ENCODE measurements at places on chromosomes 3 and 15.

GRCh38 chr15:29860872-29861271, 38.6 kb upstream of the TJP1 start:
- no peak for DNase-seq

DNA sequence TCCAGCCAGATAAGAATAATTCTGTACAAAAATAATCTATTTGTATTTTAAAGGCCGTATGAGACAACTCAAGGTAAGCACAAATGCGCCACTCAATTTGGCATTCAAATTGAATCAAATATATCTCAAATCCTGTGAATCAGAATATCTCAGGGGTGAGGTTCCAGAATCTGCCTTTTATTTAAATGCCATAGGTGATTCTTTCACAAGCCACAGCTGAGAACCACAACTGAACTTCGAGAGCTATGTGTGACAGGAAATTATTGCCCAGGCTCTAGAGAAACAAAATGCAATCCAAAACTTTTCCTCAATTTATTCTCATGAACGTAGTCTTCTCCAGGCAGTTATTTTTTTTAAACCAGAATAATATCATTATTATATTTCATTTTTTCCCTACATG, 11.9 kb downstream of the ATP8B4 start:
- no peak for DNase-seq

DNA sequence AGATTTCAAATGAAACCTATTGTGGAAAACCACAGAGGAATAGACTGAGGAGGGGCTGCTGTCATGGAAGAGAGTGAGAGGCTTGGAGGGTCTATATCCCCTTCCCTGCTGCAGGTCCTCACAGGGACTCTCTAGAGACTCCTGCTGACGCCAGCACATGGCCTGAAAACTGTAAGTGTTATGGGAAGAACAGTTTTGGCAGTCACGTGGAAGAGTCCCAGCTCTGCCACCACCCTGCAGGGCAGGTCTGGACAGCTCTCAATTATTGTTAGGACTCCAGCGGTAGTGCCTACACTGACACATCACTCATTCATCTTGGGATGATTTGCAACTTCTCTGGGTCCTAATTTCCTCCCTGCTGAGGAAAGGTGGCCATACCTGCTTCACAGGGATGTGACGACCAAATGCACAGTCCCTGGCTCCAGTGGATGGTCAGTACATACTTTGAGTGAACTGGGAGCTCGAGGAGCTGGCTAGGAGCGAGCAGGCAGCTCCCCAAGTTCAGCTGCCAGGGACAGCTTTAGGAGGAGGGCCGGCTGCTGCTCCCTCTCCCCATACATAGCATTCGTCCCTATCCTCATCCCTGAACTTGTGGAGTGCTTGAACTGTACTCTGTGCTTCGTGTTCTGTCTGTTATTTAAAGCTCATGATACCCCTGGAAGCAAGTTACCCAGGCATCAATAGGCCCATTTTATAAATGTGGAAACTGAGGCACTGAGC, 49.2 kb downstream of the CTXND1 start:
- DNase-seq, result no peak

GRCh38 chr3:132292042-132292441, 25.2 kb upstream of the ACP3 start:
- DNase-seq, result no peak

DNA sequence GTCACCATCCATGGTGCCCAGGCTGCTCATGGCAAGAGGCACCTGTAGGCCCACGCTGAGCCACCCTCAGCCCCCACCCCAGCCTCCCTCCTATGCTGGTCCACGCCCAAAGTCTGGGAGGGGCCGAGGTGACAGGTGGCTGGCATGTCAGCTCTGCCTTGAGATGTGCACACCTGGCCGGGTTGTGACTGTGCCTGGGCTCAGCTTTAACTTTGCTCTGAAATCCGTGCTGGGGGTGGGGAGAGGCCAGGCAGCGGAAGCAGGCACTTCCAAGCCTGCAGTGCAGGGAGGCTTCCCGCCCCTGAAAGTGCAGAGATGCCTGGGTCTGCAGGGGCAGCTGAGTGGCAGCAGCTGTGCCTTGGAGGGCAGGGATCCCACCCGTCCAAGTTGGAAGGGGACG, 1124.8 kb downstream of the SI start:
- no peak for DNase-seq

DNA sequence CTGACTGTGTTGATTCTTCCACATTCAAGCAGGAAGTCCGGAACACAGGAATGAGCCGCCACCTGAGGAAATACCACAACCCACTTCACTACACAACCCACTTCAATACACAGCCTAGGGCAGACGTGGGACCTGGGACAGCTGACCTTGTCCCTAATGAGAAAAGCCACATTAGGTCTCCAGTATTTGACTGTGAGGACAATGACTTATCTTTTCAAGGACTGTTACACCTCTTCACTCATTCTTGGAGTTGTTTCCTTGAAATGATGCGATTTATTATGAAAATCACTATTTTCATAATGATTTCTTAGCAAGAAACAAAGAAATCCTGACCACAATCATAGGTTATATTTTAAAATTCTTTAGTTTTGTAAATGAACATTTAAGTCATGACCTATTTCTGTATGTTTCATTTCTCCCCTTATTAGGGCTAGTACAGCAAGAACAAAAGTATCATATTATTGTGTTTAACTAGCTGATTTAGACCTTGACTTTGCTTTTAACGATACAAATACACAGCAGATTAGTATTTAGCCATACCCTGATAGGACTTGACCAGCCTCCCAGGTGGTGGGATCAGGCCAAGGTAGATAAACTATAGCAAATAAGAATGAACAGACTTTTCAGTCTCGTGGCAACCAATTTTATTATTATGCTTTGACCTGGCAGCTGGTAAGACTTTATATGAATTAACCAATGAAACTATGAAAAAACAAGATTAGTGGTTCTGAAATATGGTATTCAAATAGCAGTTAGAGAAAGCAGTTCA, 6.0 kb downstream of the RAB27A start:
- DNase-seq, result no peak

GRCh38 chr3:129605203-129605921, 1.1 kb downstream of the PLXND1 start:
- DNase-seq, result no peak

GRCh38 chr3:71723452-71724170, 1.6 kb downstream of the EIF4E3 start:
- DNase-seq, result no peak

DNA sequence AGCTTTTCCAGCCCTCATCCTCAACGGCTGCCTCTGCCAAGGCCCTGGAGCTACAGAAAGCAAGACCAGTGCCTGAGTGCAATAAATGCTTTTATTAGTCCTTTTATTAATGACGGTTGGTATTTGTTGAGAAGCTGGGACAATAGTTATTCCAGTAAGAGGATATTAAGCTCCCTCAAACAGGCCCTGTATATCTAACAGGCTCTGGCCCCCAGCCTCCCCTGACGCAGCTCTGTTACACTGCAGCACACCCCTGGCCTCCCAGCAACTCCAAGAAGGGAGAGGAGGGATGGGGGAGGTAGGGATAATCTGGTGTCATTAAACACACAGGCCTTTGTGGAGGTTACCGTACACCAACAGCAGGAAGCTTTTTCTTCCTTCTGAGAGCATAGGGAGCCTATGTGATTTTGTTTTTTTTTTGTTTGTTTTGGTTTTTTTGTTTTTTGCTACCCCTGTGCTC, 30.8 kb upstream of the MAGEF1 start:
- DNase-seq, result no peak

GRCh38 chr3:73383470-73384049, 241.2 kb downstream of the PDZRN3 start:
- DNase-seq, result no peak

DNA sequence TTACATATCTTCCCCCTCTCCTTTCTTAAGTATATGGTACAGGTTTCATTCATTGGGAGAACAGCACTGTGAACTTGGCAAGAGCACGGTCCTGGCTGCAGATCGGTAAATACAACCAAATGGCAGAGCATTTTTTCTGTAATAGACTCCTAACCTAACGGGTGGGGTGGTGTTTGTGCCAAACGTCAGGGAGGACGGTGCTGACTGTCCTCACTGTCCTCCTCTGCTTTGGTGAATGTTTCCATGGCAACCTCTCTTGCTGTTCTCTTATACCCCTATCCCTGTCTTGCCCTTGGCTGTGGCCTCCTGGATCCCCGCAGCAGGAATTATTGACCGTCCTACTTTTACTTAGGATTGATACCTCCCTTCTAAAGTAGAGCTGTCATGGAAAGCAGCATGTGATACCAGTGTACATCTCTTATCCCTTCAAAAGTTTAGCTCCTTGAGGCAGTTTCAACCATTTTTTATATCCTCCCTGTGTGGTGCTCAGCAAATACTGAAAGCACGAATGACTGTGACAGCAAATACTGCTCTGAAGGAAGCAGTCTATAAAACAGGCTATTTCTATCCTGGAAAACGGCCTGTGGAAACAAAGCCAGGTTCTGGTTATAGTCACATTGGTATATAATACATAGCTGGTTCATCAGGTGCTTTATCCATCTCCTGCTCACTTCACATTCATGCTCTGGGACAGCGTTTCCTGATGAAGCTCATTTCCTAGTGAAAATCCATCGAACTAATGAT, 275.4 kb upstream of the C2CD4B start:
- no peak for DNase-seq

DNA sequence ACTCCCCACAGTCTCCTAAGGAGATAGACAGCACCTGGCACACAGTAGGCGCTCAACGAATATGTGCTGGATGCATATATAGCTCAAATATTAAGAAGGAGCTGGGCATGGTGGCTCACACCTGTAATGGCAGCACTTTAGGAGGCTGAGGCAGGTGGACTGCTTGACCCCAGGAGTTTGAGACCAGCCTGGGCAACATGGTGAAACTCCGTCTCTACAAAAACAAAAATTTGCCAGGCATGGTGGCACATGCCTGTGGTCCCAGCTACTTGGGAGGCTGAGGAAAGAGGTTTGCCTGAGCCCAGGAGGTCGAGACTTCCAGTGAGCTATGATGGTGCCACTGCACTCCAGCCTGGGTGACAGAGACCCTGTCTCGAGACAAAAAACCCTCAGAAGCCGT, 37.4 kb downstream of the UMPS start:
- no peak for DNase-seq

- DNase-seq, result no peak
Measured at GRCh38 chr3:20488151-20488550, 302.1 kb upstream of the SGO1 start.

DNA sequence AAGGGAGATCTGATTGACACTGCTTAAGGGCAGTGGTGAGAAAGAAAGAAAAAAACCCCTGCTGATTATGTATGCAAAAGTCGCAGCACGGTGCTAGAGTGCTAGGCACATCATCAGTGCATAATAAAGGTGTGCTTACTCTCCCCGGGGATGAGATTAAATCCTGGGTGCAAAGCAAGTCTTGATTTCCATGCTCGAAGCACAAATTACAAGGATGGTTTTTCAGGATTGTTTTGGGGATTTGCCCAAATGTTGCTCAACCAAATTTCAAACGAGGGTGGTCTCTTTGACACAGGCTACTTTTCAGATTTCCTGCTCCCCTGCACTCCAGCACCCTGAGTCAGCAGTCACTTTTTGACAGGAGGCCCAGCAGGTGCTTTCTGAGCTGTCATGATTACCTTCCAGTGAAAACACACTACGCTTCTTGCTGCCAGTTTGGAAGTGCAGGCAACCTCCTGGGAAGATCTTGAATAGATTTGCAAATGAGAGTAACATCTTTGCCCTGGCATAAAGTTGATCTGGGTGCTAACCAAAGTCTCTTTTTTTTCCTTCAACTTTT, 167.5 kb upstream of the TRIM42 start:
- no peak for DNase-seq

DNA sequence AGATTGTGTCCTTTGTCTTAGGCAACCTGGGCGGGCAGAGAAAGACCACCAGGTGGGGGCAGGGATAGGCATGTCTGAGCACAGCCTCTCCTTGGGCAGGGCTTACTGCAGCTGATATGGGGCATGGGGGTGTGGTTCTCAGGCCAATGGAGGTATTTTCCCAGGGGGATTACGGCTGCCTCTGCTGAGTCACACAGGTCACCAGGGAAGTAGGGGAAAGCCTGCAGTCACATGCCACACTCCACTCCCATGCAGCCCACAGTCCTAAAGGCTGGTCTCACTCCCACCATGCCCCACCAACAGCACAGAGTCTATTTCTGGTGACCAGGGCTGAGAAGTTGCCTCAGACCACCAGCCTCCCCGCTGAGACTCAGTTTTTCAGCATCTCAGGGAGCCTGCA, 466.4 kb downstream of the DIPK2A start:
- no peak for DNase-seq

GRCh38 chr3:190336516-190337189, 14.4 kb upstream of the CLDN1 start:
- DNase-seq, result no peak

- DNase-seq, result no peak
Measured at GRCh38 chr15:48722764-48723661, 77.5 kb upstream of the FBN1 start.

GRCh38 chr3:179072100-179072438, 460 bp upstream of the ZMAT3 start:
- DNase-seq, result peak; percentile 50

DNA sequence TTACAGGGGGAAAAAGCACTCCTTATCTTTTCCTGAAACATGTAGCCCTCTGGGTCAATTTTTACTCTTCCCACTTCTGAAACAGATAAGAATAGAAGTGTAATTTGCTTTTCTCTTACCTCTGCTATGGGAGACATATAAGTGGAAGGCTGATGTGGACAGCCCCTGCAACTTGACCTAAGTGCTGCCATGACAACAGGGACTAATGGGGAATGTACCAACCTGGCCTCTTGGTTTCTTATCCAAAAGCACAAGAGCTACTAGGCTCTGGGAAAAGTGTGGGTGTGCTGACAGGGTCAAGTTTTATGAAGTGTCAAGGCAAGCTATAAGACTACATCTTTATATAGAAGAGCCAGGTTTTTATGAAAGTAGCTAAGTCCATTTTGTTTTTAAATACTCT, 1246.5 kb downstream of the OTOL1 start:
- no peak for DNase-seq

- no peak for DNase-seq
Measured at GRCh38 chr15:94080989-94081605, 150.3 kb upstream of the MCTP2 start.

- DNase-seq, result no peak
Measured at GRCh38 chr15:45734260-45734711, 99.5 kb downstream of the SQOR start.

- DNase-seq, result no peak
Measured at GRCh38 chr3:63559884-63560283, 92.6 kb upstream of the SNTN start.

GRCh38 chr15:92091155-92091734, 237.7 kb downstream of the SLCO3A1 start:
- peak; percentile 63 for DNase-seq

GRCh38 chr3:54835701-54836100, 92.2 kb downstream of the LRTM1 start:
- no peak for DNase-seq

DNA sequence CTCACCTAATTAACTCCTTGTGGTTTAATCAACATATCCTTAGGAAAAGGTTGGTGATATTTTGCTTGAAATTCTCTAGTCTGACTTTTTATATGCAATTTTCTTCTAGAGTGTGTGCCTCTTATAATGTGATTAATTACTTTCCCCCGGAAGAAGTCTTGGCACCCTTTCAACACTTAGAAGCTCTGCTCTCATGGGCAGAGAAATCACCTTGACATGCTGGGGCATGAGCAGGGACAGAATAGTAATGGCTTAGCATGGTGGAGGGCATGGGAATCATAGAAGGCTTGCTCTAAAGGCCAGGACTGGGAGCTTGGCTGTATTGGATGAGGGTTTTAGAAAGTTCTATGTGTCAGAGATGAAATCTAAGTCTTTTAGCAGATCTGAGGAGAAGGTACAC, 293.5 kb downstream of the AGBL1 start:
- DNase-seq, result no peak

- DNase-seq, result no peak
Measured at GRCh38 chr3:181610973-181611265, 100.8 kb upstream of the SOX2 start.

- DNase-seq, result no peak
Measured at GRCh38 chr3:171960159-171960558, 79.2 kb upstream of the FNDC3B start.

- no peak for DNase-seq
Measured at GRCh38 chr3:194773216-194773615, 87.5 kb downstream of the FAM43A start.
